NCI-H1092 (cell line): ENCODE measurements at places on chromosomes 5 and 9.

DNA sequence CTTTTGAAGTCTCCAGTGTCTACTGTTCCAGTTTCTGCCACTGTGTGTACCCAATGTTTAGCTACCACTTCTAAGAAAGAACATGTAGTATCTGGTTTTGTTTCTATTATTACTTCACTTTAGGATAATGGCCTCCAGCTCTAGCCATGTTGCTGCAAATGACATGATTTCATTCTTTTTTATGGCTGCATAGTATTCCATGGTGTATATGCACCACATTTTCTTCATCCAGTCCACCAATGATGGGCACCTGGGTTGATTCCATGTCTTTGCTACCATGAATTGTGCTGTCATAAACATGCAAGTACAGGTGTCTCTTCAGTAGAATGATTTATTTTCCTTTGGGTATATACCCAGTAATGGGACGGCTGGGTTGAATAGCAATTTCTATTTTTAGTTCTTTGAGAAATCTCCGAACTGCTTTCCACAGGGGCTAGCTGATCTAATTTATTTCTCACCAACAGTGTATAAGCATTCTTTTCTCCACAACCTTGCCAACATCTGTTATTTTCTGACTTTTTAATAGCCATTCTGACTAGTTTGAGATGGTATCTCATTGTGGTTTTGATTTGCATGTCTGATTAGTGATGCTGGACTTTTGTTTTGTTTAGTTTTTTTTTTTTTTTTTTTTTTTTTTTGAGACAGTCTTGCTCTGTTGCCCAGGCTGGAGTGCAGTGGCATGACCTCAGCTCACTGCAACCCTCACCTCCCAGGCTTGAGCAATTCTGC, 68.9 kb downstream of the WDR41 start:
- DNase-seq = no peak

- no peak for DNase-seq
These were observed 101.7 kb upstream of the TLX3 start for GRCh38 chr5:171207256-171207847.

- DNase-seq = no peak
These were observed 56.0 kb downstream of the HMCN2 start for GRCh38 chr9:130321539-130321938.

DNA sequence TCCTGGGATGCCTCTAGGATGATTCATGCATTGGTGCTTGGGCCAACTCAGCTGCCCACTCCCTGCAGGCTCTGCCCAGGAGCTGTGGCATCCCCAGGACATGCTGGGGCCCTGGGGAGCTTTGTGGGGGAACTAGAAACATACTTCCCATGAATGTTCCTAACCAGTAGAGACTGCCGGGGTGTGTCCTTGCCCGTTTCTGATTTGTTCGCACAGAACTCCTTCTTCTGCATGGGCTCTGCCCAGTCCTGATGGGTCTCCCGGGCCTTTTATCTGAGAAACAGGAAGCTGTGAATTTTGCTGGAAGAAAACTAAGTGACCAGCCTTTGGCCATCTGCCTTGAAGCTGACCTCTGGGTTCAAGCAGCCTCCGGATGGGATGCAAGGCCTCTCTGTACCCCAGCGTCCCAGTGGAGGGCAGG, 71.6 kb upstream of the RNU6ATAC start:
- no peak for DNase-seq

GRCh38 chr9:125825762-125826161, 78.6 kb downstream of the PBX3 start:
- no peak for DNase-seq
